ENCODE measurements at places on chromosomes 4 and X.
A peak's percentile ranks its signal among the peaks of the same experiment; 100 is the strongest.

GRCh38 chrX:145532176-145532780 is 285.0 kb downstream of the SPANXN1 start:
- DNase-seq: no peak

- DNase-seq: peak; percentile 15
Observed at GRCh38 chrX:133005042-133005441, 46.6 kb upstream of the HS6ST2 start.

GRCh38 chr4:71906096-71906495 is 122.2 kb upstream of the GC start:
- no peak for DNase-seq

- DNase-seq: peak; percentile 79
Observed at GRCh38 chr4:17670423-17670822, 56.0 kb downstream of the MED28 start.

DNA sequence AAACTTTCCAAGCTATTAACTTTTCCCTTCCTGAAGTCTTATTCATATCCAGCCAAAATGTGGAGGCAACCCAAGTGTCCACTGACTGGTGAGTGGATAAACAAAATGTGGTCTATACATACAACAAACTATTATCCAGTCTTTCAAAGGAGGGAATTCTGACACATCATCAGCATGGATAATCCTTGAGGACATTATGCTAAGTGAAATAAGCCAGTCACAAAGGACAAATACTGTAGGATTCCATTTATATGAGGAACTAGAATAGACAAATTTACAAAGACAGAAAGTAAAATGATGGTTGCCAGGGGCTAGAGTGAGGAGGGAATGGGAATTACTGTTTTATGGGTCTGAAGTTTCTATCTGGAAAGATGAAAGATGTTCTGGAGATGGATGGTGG is 178.7 kb upstream of the PITX2 start:
- no peak for DNase-seq

- DNase-seq: no peak
Observed at GRCh38 chr4:24765376-24765988, 29.9 kb upstream of the SOD3 start.

All from hematopoietic multipotent progenitor cell treated with erythropoietin and hydrocortisone succinate and interleukin-3 and kit ligand, for 6 days (in vitro differentiated cells).